Neuronal stem cell (in vitro differentiated cells): ENCODE measurements at places on chromosomes 6 and 20.

- no peak for DNase-seq
Observed at GRCh38 chr6:78615430-78615904, 251.9 kb upstream of the IRAK1BP1 start.

DNA sequence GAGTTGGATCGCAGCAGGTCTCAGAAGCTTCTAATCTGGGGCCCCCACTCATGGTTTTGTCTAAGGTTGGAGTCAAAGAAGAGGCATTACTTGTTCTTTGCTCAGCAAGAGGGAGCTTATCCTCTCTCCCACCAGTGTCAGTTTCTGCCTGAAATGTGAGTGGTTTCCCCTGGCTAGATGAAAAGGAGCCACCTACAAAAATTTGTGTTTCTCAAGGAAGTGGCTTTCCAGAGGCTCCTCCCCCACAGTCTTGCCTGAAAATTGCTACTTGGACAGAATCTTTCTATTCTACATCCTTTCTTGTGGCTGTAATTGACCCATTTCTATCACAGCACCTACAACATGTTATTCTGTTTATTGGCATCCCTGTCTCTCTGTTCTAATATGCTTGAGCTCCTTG, 37.9 kb downstream of the SCML4 start:
- DNase-seq = no peak

- DNase-seq = no peak
Observed at GRCh38 chr6:83517500-83517899, 5.2 kb downstream of the PRSS35 start.

DNA sequence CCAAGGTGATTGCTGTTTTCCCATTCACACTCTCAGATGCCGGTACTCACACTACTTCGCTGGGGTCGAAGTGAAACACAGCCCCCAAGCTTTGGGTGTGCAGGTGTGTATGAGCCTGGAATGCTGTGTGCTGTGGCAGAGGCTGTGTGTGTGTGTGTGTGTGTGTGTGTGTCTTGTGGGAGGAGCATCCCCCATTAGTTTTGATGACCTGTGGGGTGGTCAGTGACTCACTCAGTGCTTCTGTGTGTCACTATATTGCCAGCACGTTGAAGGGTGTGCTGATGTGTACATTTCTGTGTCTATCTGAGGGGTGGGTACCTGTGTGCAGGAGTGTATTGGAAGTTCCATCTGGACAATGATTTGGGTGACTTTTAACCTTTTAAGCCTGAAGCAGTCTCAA, 5.0 kb upstream of the SLC12A5 start:
- DNase-seq = no peak

- no peak for DNase-seq
Observed at GRCh38 chr6:12956991-12957320, 240.4 kb downstream of the PHACTR1 start.

DNA sequence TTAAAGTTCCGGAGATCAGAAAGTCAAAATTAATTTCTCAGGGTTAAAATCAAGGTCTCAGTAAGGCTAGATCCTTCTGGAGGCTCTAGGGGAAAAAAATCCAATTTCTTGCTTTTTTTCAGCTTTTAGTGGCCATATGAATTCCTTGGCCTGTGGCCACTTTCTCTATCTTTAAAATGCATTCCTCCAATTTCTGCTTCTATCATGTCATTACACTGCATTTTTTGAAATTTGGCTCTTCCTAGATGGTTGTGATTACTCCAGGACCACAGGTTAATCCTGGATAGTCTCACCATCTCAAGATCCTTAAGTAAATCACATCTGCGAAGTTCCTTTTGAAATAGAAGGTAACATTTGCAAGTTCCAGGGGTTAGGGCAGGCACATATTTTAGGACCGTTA, 1294.9 kb upstream of the CITED2 start:
- DNase-seq = no peak

GRCh38 chr20:1555952-1556351, 1.6 kb downstream of the SIRPD start:
- no peak for DNase-seq

DNA sequence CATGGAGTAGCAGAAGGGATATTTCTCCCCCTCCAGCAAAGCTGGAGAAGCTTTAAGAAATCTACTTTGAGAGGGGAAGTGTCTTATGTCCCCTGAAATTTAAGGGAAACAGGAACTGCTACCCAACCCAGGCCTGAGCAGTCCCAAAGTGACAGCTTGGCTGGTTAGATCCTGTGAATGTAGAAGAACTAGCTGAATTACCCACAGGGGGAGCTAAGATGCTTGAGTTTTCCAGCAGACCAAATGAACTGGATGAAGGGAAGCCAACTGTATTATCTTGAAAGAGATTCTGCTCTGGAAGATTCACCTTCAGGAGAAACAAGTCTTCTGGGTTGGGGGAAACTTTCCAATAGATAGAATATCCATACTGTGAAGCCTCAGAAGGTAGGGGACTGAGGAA, 303.3 kb upstream of the MMS22L start:
- DNase-seq = peak; percentile 3

GRCh38 chr6:18025596-18025995, 38.2 kb upstream of the KIF13A start:
- no peak for DNase-seq

GRCh38 chr20:32681175-32682084, 7.7 kb upstream of the C20orf203 start:
- no peak for DNase-seq

- DNase-seq = no peak
Observed at GRCh38 chr6:74458536-74458935, 747.3 kb downstream of the COL12A1 start.

GRCh38 chr6:105078386-105078708, 101.5 kb downstream of the POPDC3 start:
- no peak for DNase-seq

DNA sequence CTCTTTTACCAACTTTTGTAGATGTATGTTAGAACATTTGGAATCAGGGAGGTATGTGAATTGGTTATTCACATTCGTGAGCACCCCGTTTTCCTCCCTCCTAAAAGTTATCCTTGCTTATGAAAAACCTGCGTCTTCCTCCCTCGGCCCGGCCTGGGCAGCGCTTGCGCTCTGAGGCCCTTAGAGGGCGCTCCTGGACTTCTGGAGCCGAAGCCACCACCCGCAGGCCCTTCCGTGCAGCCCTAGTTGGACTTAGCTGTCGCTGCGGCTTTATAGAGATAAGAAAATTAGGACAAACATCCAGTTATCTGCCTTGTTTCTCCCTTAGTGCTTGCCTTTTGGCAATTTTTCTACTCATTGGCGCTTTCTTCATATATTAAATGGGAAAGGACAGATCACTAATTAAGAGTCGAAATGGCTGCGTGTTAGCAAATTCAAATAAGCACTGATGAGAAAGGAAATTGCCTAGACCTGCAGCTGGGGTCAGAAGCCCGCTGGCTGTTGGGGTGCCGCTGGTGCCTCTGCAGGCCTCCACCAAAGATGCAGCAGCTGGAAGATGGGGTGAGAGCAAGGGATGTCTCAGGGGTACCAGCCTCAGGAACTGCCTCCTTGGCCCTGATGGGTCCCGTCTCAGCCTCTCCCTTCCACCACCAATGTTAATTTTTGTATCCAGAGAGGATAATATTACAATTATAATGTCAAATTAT, 5.2 kb downstream of the FNDC1 start:
- peak; percentile 71 for DNase-seq

- DNase-seq = peak; percentile 15
Observed at GRCh38 chr6:98828211-98828788, 6.1 kb upstream of the POU3F2 start.

DNA sequence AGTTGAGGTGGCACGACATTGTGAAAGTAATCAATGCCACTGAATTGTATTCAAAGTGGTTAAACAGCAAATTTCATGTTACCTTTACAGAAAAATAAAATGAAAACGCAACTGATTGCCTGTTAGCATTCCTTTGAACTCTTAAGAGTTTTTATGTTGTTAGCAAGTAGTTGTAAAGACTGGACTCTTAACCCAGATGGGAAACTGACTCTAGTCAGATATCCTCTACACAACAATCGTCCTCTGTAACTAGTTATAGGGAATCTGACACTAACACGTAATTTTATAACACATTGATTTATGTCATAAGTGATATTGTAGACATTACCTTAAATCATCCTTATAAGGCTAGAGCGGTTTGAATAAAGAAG, 3.0 kb upstream of the FBXO9 start:
- no peak for DNase-seq

DNA sequence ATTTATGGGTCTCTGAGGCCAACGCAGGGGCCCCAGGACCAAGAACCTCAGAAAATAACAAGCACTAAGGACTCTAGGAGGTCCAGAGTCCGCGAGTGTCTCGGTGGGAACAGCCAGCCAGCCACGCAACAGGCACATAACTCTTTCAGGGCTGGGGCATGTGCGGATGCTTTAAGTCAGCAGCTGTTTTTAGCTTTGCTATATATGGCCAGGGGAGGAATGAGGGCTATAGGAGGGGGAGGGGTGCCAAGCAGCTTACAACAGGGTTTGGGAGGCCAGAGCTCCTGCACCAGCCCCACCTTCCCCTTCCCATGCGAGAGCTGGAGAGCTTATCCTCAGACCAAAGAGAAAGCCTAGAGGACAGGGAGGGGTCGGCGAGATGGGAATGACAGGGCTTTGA, 6.2 kb downstream of the JPH2 start:
- DNase-seq = peak; percentile 5

DNA sequence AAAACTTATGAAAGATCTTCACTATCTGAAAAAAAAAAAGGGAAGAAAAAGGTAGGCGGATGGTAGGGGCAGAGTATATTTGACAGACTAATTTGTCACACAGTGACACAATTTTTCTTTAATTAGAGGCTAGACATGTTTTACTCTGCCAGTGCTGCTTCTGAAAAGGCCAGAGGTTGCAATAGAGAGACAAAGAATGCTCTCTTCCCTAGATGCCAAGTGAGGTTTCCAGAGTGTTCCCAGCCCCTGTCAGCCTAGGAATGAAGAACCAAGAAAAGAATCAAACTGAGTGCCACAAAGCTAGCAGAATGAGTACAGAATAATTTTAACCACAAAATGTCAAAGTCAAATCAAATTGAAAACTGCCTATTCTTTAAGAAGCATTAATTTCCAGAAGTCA, 13.0 kb downstream of the PNISR start:
- no peak for DNase-seq

- DNase-seq = no peak
Observed at GRCh38 chr6:14068133-14068532, 49.4 kb upstream of the CD83 start.

DNA sequence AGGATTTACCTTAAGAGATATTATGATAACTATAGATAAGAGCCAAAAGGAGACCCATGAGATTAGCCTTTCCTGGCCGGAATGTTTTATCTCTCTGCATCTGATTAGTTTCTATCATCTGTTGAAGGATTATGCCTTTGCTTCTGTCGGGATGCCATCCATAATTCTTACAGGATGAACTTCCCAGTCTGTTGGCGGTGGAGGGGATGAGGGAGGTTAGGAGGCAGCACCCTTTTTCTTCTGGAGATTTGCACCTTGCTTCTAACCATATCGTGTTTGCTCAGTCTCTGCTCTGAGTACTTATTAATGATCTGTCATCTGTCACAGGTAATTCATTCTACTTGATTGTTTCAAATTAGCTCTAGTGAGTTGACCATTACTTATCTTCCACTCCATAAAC, 292.1 kb downstream of the KHDC1L start:
- no peak for DNase-seq

- DNase-seq = no peak
Observed at GRCh38 chr6:166473886-166474571, 91.3 kb upstream of the MPC1 start.

DNA sequence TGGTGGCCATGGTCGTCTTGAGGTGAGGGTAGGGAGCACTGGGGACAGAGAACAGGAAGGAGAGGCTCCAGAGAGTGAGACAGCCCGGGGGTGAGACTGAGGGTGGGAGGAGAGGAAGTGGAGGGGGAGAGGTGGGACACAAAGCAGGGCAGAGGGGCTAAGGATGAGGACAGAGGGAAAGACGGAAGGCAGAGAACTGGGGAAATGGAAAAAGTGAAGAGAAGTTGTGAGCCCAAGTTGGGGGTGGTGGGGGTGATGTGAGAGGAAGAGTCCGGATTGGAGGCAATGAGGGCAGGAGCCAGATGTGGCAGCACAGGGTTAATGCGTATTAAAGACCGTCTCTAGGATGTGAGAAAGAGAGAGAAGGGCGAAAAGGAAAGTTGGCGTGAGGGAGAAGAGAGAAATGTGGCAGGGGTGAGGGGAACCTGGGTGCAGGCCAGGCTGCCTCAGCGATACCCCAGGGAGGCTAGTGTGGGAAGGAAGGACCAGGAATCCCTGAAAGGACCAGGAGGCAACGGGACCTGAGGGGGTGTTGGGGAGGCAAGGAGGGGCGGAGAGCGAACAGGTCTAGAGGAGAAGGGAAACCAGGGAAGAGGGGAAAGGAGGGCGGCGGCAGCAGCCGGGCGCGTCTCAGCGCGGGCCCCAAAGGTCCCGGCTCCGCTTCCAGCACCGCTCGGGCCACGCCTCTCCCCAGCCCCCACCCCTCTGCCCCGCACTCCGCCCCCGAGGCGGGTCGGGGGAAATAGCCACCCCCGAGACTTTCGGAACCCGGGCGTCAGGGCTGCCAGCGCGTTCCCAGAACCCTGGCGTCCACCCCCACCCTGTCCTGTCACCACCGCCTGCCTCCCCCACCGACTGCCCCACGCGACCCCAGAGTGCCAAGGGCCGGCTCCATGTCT, at the start of gene PPP1R18:
PPP1R18 (minus strand) TSS at position 637 of the 899 bp plus-strand sequence; CDS start at position 10, 627 bp downstream.
- DNase-seq = no peak

GRCh38 chr6:124870611-124871459, 91.4 kb upstream of the RNF217 start:
- no peak for DNase-seq

DNA sequence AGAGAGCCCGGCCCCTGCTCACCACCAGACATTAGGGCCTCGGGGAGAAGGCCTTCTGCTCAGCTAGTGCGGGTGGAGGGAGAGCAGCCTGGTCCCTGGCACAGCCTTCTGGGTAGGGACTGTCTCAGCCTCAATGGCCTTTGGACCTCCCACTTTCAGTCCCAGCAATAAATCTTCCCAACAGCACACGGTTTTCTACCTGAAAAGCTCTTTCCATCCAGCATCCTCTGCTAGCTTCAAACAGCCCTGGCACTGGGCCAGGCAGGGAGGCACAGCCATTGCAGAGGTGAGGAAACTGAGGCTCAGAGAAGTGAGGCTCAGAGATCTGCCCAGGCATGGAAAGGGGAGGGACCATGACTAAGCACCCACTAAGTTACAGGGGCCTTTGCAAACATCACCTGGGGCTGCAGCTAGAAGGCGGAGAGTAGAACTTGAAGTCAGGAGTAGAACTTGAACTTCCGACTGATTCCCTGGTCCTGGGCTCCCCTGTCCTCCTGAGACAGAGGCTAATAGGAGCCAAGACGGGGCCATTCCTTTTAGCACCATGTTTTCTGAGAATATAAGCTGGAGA, 43.9 kb upstream of the NOL4L start:
- DNase-seq = no peak
